Left ventricle myocardium inferior (tissue), 1 donor: ENCODE measurements at places on chromosomes 2 and 18.

DNA sequence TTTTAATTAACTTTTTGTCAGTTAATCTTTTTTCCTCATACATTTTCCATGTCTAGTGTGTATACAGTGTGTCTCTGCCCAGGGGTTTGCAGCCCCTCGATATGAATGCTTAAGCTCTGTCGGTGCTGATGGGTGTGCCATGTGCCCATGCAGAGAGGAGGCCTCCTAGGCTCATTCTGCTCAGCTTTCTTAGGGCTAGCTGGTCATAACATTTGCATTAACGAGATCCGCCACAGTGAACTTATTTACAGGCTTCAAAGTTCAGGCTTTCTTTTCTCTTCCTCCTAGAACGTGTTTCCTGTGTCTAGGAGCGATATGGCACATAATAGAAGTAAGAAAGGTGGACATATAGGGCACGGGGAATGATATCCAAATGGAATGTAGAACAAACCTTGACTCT, 783.3 kb downstream of the PLCL1 start:
- H3K36me3 ChIP-seq, result no peaks in the 10 kb centered on the region
- H3K4me3 ChIP-seq, result no peak overlapping the region
- no peak overlapping the region for H3K27ac ChIP-seq
- H3K4me1 ChIP-seq, result no peaks in the 10 kb centered on the region
- no peaks in the 10 kb centered on the region for H3K27me3 ChIP-seq

DNA sequence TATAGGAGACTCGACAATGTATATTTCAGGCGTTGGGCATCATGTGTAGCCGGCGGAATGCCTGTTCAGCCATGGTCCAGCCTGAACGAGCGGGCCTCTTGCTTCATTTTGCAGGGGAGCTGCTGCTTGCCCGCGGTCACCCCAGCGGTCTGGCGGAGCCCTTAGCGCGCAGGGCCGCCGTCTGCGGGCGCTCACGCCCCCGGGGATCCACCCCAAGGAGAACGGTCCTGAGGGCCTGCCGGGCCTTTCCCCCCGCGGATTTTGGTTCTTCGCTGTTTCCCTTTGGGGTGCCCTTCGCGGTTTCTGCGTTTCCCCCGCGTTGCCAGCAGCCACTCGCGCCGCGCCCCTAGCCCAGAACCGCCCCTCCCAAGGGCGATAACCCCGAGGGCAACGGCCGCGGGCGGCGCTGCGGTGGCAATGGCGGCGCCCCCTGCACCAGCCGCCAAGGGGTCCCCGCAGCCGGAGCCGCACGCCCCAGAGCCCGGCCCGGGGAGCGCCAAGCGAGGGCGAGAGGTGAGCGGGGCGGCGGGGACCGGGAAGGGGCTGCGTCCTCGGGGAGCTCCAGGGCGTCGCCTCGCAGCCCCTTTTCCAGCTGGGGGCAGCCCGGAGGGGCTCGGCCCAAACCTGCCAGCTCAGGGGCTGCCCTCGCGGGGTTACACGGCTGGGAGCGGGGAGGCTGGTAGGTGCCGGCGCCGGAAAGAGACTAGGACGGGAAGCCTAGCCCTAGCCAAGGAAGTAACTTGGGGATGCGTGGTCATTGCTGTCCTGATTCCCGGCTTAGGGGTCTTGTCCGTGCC, at the start of gene MFSD2B:
Gene MFSD2B, plus strand, starts transcription at position 406 of the 797 bp plus-strand sequence. Its CDS starts 12 bp downstream, at position 418.
- H3K4me3 ChIP-seq, result peak within 1 kb of the TSS; percentile 63
- H3K4me1 ChIP-seq, result peaks cover 15% of the 10 kb centered on the region
- H3K27me3 ChIP-seq, result peaks cover 39% of the 10 kb centered on the region
- no peak within 1 kb of the TSS for H3K27ac ChIP-seq
- DNase-seq, result no peak

DNA sequence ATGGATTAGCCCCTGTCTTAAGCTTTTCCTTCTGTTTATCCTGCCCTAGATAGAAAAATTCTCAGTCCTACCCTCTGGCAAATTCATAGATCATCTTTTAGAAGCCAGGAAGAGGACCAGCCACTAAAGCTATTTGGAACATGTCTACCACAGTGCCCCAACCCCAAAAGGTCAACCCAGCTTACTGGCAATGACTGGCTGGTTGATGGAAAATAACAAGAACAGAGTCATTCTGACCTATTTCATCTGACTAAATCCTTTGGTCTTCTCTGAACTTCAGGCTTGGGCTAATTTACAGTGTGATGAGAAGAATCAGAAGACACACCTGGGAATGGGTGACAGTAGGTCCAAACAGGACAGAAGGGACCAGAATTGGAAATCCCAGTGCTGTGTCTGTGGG, 227.3 kb upstream of the CCDC68 start:
- no peak overlapping the region for H3K4me3 ChIP-seq
- no peaks in the 10 kb centered on the region for H3K27me3 ChIP-seq
- no peaks in the 10 kb centered on the region for H3K4me1 ChIP-seq
- no peak overlapping the region for H3K27ac ChIP-seq
- H3K36me3 ChIP-seq, result no peaks in the 10 kb centered on the region
- no peak for DNase-seq

- H3K36me3 ChIP-seq, result no peaks in the 10 kb centered on the region
- H3K4me1 ChIP-seq, result no peaks in the 10 kb centered on the region
- no peak overlapping the region for H3K4me3 ChIP-seq
- peaks cover 20% of the 10 kb centered on the region for H3K27me3 ChIP-seq
Observed at GRCh38 chr2:174522553-174522952, 35.7 kb upstream of the GPR155 start.

DNA sequence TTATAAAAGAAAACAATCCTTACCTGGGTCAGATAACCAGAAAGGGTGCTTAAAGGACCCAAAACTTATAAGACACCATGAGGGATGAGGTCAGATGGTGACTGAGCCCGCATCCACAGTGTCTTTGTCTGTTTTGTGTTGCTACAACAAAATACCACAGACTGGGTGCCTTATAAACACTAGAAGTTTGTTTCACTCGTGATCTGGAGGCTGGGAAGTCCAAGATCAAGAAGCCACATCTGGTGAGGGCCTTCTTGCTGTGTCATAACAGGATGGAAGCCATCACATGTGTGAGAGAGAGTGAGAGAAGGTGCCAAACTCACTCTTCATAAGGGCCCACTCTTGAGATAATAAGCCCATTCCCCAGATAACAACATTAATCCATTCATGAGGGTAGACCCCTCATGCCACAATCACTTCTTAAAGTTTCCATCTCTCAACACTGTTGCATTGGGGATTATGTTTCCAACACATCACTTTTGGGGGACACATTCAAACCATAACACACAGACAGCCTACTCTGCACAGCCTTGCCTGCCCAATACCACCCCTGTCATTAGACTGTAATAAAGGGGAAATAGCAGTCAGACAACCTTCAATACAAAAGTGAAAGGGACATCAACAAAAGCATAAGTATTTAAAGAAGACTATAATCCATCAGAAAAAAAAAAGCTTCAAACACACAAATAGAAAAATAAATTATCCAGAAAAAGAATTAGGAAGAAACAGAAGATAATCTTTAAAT, 249.8 kb downstream of the ANAPC1 start:
- no peak overlapping the region for H3K4me3 ChIP-seq
- DNase-seq, result no peak
- no peaks in the 10 kb centered on the region for H3K36me3 ChIP-seq
- no peak overlapping the region for H3K27ac ChIP-seq

DNA sequence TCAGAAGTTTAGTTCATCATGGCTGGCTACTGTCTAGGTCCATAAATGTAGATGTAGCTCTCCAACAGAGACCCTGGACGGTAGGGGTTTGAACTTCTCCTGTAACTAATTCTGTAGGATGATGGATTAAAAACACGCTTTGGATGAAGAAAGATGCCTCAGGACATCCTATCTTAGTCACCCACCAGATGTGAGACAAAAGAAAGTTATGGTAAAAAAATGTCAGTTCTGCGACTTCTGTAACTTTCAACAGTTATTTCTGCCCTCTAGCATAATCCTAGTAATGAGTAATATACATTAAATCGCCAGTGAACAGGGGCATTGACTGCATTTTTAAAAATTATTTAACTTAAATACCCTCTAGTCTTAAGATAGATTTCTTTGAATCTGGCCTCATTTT, 210.1 kb upstream of the LRATD1 start:
- H3K4me3 ChIP-seq, result no peak overlapping the region
- no peak for DNase-seq
- H3K27ac ChIP-seq, result no peak overlapping the region
- H3K4me1 ChIP-seq, result no peaks in the 10 kb centered on the region
- no peaks in the 10 kb centered on the region for H3K36me3 ChIP-seq
- no peaks in the 10 kb centered on the region for H3K27me3 ChIP-seq

DNA sequence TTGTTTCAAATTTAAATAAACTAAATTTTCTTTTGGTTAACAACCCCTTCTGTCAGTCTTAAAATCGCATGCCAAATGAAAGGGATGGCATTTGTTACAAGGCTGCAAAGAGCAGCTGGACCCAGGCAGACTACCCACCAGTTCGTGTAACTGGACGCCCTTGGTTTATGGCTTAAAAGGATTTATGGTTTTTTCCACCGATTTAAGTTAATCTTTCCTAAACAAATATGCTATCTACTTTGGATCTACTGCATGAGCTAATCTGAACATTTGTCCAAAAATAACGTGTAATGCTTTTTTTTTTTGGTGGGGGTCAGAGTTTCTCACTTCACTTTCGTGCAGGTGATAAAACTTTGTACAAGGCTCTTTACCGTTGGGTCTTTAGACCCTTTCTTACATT, 62.9 kb downstream of the DIS3L2 start:
- H3K4me3 ChIP-seq, result no peak overlapping the region
- no peak overlapping the region for H3K27ac ChIP-seq
- H3K27me3 ChIP-seq, result no peaks in the 10 kb centered on the region
- DNase-seq, result no peak
